GM10248 (cell line): ENCODE measurements at places on chromosomes 5 and 9.

DNA sequence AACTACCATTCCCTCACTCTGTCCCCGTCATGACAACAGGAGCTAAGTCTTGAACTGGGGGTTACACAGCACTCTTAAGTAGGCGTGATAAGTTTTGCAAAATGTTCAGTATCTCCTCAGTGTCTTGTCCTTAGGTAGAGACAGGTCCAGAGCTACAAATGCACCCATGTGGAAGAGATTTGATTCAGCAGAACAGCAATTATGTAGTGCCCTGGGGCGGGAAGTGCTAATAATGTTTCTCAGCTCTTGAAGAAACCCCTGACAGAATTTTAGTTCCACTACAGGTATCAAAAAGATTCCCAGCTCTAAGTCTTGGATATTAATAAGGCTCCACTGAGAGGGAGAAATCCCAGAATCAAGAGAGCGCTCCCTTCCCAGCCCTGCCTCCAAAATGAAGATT lies 49.6 kb downstream of the DCP2 start:
- DNase-seq: no peak

DNA sequence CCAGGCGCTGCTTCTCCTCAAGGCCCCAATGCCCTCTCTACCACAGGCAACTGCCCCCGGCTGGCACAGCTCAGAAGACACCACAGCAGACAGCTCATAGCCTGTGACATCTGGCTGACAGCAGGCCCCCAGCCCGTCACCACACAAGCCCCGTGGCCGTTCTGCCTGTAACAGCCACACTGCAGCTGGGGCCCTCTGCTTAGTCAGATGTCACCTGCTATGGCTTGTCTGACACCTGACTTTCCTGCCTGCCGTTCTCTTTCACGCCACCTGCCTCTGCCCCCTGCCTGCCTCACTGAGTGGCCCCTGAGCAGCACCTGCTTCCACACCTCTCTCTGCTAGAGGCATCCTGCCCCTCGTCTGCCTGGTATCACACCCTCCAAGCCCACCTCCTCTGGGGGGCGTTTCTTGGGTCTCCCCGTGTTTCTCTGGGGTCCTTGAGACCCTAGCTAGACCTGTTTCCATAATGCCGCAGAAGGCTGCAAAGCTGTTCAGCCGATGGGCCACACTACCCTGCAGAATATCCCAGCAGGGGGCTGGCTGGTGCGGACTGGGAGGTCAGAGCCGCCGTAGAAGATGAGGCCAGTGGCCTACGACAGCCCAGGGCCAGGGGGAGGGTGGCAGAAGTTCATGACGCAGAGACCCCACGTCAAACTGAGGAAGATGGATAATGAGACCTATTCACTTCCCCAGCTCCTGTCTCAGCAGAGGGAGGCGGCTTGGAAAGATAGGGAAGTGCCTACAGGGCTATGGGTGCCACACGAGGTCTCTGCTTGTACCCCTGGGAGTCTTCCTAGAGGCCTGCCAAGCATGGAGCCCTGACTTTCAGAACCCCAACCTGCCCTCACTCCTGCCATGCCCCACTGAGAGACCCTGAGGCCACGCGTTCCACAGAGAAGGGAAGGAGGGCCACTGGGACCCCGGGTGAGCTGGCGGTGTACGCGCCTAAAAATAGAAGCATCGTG lies 95.1 kb downstream of the ZNF354C start:
- DNase-seq: no peak

GRCh38 chr9:3343671-3344070 lies 182.1 kb downstream of the RFX3 start:
- DNase-seq: no peak

- no peak for DNase-seq
These were observed 159.5 kb downstream of the PLK2 start for GRCh38 chr5:58300346-58300895.

DNA sequence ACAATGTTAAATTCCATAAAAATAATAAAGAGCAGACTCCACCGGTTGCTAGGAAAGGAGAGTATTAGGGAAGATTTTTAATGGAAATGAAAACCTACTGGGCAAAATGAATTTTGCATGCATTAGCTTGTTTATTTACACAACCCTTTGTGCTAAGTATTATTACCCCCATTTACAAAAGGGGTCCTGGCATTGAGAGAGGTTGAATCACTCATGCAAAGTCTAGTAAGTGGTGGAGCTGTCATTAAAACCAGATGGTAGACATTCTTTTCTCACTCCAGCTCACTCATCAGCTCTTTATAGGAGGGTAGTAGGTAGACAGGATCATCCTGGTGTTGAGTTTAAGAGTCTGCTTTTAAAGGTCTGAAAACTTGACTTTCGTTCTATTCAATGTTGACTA lies 395.1 kb downstream of the PLK2 start:
- DNase-seq: no peak

GRCh38 chr9:69427286-69427685 lies 102.3 kb downstream of the ENTREP1 start:
- DNase-seq: no peak

DNA sequence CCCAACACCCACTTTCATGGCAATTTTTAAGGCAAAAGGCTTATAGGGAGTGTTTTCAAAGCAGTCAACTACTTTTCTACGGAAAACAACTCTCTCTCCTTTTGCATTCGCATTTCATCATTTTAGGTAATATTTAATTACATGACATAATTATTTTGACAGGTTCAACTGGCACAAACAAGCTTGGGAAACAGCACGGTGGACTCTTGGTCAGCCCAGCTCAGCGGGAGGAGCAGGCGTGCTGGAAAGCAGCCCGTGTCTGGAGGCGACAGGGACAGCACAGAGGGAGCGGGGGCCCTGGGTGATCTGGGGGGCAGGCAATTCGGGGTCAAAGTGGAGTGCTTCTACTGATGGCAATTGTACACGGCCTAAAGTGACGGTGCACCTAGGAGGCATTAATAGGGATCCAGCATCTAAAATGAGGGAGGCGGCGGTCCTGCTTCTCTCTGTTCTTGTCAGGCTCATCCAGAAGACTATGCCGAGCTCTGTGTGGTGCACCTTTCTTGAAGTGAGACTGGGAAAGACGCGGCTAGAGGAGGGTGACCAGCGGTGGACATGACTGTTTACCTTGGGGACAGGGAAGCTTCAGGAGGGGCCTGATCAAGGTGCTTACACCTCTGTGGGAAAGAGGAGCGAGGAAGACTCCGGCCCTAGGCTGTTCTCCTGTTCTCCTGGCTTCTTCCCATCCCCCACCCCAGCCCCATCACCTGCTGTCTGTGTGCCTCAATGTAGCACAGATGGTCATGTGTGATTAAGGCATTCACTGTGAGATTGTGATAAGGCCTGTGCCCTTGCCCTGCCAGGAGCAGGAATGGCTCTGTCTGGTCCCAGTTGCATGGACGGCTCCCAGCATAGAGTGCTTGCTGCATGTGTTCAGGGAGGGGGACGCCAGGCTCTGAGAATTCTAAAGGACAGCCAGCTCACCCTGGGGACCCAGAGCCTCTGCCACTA lies 3.4 kb downstream of the MYMK start:
- no peak for DNase-seq

GRCh38 chr5:8417316-8418048 lies 548.5 kb downstream of the MTRR start:
- no peak for DNase-seq

- DNase-seq: no peak
These were observed 55.9 kb downstream of the NDUFAF2 start for GRCh38 chr5:61000887-61001286.

DNA sequence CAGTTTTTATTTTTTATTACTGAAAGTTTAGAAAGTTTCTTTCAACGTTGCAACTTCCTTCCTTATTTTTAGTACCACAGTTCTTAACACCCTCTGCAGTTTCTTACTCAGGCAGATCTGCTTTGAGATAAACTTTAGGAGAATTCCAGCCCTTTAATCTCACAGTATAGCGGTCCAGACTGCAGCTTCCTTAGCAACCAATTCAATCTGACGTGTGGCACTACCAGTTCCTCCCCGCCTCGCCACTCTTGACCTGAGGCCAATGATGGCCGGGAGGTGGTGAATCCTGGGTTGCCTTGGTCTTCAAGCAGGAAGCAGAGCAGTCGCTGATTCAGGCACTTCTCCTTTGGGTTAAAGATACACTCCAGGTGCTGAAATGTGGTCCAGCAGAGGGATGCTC lies 334.3 kb upstream of the TRPC7 start:
- DNase-seq: no peak

DNA sequence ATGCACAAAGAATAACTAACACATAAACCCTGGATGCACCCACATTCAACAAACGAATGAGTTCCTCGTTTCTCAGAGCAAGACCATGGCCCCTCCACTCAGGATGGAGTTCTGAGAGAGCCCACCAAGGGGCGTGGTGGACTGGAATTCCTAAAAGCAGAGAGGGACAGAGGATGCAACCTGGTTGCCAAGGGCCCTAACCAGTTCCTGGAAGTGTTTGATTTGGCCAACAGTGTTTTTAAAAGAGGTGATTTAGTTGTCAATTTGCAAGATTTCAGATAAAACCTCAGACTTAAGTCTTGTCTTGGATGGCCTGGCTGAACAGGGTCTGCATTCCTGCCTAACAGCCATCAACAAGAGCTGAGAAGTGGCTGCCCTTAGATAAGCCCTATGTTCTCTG lies 34.4 kb downstream of the GLRA1 start:
- no peak for DNase-seq

DNA sequence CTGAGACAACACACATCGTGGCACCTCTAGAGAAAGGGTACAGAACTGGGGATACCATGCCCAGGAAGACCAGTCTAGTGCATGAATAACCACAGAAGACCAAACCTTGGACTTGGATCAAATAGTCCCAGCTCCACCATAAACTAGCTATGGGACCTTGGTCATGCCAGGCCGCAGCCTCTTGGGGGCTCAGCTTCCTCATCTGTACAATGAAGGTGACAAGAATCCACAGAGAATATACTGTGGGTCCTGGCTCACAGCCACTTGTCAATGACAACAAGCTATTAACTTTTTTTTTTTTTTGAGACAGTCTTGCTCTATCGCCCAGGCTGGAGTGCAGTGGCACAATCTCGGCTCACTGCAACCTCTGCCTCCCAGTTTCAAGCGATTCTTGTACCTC lies 3.9 kb downstream of the KYAT1 start:
- no peak for DNase-seq

DNA sequence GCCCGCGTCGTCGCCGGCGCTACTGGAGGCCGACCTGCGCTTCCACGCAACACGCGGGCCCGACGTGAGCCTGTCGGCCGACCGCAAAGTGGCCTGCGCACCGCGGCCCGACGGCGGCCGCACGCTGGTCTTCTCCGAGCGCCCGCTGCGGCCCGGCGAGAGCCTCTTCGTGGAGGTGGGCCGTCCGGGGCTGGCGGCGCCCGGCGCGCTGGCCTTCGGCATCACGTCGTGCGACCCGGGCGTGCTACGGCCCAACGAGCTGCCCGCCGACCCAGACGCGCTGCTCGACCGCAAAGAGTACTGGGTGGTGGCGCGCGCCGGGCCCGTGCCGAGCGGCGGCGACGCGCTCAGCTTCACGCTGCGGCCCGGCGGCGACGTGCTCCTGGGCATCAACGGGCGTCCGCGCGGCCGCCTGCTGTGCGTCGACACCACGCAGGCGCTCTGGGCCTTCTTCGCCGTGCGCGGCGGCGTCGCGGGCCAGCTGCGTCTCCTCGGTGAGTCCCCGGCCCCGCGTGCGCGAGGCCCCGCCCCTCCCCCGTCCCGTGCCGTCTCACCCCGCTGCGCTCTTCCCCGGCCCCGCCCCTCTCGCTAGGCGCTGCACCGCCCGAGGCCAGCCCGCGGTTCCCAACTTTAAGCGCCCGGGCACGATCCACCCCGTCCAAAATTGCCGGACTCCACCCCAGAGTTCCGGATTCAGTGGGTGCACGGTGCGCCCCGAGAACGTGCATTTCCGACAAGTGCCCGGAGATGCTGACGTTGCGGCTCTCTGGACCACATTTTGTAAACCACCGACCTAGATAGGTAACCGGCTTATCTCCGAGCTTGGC lies 42.8 kb downstream of the NEURL1B start:
- peak; percentile 52 for DNase-seq

- DNase-seq: no peak
These were observed 875 bp downstream of the ACO1 start for GRCh38 chr9:32385152-32385884.

DNA sequence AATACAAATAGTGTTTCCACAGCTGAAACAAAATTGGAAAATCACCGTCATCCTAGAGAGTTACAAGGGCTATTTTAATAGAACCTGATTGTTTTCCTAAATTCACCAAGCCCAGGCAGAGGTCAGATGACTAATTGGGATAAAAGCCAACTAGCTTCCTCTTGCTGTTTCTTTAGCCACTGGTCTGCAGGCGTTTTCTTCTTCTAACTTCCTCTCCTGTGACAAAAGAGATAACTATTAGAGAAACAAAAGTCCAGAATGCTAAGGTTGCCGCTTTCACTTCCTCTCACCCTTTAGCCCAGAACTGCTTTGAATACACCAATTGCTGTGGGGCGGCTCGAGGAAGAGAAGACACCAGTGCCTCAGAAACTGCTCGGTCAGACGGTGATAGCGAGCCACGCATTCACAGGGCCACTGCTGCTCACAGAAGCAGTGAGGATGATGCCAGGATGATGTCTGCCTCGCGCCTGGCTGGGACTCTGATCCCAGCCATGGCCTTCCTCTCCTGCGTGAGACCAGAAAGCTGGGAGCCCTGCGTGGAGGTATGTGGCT lies at the start of gene TLR4:
TLR4 (plus strand) TSS at position 380 of the 552 bp plus-strand sequence; CDS start at position 450, 70 bp downstream.
- DNase-seq: peak; percentile 48

- no peak for DNase-seq
These were observed 163.4 kb downstream of the GHR start for GRCh38 chr5:42586625-42587024.

- no peak for DNase-seq
These were observed 106.1 kb upstream of the ICE1 start for GRCh38 chr5:5316334-5316733.

DNA sequence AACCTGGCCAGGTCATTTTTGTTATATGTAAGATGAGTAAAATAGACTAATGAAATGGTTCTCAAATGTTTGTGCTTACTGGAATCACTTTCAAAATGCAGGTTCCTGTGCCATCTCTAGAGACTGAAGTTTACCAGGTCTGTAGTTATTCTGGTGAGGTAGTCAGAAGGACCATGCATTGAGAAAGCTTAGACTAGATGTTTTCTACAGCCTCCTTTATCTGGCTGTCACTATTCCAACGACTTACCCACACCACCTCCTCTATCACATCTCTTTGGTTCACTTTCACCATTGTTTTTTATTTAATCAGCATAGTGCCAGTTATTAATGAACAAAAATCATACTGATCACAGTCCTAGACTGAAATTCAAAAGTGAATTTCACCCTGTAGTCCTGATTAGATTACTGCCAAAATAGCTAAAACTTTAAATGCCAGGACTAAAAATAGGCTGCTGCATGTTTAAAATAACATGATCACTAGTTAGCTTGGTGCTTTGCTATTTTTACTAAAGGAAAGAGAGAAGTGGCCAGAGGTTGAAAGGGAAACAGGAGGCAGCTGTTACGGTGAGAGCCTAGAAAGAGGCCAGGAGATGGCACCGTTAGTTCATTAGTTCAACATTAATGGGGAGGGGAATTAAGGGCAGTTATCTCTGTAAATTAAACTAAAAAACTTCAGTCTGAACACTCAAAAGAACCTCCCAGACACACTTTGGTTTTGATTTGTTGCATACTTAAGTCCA lies 13.9 kb upstream of the FNIP1 start:
- peak; percentile 52 for DNase-seq

GRCh38 chr9:120306561-120306960 lies 273.4 kb downstream of the CDK5RAP2 start:
- no peak for DNase-seq

- no peak for DNase-seq
These were observed 99.3 kb upstream of the HCN1 start for GRCh38 chr5:45795458-45795857.
